GM06990 (cell line): ENCODE measurements at places on chromosomes 2 and 18.

DNA sequence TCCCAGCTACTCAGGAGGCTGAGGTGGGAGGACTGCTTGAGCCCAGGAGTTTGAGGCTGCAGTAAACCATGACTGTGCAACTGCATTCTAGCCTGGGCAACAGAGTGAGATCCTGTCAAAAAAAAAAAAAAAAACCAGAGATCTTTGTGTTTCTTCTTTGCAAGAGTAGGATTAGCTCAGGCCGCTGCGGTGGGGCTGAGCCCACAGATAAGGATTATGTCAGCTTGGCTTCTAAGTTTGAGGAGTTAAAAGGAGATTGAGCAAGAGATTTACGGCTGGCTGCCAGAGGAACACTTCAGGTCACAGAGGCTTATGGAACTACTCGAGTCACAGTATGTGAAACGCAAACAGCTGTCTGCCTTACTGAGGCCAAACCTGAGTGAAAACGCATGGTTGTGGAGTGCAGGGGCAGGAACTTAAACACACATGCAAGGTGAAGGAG lies 146.7 kb upstream of the L3MBTL4 start:
- DNase-seq: no peak

- no peak for DNase-seq
Observed at GRCh38 chr2:190875891-190876290, 4.7 kb upstream of the GLS start.

GRCh38 chr2:212619954-212620353 lies 81.4 kb upstream of the ERBB4 start:
- no peak for DNase-seq

DNA sequence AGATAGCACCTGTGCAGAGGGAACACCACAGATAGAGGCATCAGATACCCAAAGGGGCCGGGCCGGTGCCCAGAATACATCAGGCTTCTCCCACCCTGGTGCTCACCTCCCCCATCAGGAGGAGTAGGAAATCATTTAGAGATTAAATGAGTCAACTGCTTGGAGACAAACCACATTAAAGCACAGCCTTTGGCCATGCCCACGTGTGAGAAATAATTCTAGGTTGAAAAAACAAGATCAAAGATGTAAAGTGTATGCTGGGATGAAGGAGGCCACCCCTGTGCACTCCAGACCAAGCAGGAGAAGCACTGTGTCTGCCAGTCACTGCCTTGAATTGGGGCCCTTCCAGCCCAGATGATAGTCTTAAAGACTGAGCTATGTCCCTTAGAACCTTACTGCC lies 152.8 kb upstream of the ACAA2 start:
- no peak for DNase-seq

- DNase-seq: no peak
Observed at GRCh38 chr18:61637905-61638595, 254.8 kb downstream of the RNF152 start.

DNA sequence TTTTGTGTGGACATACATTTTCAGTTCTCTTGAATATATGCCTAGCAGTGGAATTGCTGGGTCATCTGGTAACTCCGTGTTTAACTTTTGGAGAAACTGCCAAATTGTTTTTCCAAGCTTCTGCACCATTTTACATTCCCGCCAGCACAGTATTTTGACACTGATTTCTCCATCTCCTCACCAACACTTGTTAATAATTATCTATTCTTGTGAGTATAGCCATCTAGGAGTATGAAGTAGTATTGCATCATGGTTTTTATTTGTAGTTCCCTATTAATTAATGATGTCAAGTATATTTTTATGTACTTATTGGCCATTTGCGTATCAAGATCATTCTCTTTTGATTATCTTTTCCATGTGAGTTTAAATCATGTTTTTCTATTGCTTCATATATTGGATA lies 17.9 kb upstream of the AOX1 start:
- DNase-seq: no peak

GRCh38 chr18:29185801-29186200 lies 1008.9 kb upstream of the CDH2 start:
- no peak for DNase-seq

GRCh38 chr2:72144632-72145288 lies 2.9 kb downstream of the CYP26B1 start:
- no peak for DNase-seq

DNA sequence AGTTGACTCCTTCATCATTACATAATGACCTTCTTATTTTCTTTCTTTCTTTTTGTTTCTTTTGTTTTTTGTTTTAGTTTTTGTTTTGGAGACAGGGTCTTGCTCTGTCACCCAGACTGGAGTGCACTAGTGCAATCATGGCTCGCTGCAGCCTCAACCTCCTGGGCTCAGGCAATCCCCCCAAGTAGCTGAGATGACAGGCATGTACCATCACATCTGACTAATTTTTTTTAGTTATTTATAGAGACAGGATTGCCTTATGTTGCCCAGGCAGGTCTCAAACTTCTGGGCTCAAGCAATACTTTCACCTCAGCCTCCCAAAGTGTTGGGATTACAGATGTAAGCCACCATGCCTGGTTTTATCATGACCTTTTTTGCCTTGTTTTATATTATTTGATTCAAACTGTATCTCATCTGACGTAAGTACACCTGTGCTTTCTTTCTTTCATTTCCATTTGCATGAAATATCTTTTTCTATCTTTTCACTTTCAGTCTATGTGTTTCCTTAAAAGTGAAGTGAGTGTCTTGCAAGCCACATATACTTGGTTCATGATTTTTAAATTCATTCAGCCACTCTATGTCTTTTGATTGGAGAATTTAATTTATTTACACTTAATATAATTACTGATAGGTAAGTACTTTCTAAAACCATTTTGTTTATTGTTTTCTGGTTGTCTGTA lies 39.1 kb downstream of the SP100 start:
- DNase-seq: peak; percentile 50

DNA sequence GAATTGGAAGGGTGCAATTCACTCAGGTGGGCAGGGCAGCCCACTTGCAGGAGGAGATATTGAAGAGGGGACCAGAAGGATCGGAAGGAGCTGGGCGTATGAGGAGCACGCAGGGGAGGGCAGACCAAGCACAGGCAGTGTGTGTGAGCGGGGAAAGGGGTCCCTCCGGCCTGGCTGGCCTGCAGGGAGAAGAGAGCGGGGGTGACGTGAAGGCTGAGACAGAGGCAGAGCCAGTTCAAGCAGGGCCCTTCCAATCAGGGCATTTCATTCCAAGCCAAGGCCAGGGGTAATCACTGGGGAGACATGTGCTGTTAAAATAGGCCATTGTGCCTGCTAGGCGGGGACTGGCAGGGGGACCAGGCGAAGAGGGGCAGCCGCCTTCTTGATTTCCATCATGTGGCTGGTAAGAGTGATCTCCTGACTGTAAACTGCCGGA lies 62.2 kb downstream of the ACKR3 start:
- DNase-seq: no peak

- DNase-seq: no peak
Observed at GRCh38 chr2:161650116-161651015, 26.1 kb downstream of the SLC4A10 start.

DNA sequence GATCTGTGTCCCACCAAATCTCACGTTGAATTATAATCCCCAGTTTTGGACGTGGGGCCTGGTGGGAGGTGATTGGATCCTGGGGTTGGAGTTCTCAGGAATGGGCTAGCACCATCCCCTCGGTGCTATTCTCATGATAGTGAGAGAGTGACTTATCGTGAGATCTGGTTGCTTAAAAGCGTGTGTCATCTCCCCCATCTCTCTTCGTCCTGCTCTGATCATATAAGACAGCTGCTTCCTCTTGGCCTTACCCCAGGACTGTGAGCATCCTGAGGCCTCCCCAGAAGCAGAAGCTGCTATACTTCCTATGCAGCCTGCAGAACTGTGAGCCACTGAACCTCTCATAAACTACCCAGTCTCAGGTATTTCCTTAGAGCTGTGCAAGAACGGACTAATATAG lies 163.7 kb upstream of the NDUFV2 start:
- no peak for DNase-seq

- no peak for DNase-seq
Observed at GRCh38 chr2:224875841-224876240, 159.7 kb upstream of the CCDC195 start.

- no peak for DNase-seq
Observed at GRCh38 chr2:238883421-238883901, 35.6 kb downstream of the TWIST2 start.

DNA sequence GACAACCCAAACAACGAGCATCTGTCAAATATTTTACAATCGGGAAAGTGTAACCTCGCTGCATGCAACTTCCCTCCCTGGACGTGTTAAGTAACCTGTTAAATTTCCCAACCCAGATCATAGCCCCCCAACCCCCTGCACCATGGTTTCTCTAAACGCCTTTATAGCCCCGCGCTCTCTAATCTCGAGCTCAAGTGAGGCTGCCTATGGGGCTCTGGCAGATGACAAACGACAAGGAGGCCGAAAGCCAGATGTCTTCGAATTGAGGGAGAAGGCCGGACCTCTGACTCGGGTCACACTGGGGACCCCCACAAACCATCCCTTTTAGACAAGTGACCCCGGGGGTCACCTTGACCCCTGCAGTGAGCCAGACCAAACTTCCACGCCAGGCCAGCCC lies 526 bp downstream of the COX7A2L start:
- no peak for DNase-seq

DNA sequence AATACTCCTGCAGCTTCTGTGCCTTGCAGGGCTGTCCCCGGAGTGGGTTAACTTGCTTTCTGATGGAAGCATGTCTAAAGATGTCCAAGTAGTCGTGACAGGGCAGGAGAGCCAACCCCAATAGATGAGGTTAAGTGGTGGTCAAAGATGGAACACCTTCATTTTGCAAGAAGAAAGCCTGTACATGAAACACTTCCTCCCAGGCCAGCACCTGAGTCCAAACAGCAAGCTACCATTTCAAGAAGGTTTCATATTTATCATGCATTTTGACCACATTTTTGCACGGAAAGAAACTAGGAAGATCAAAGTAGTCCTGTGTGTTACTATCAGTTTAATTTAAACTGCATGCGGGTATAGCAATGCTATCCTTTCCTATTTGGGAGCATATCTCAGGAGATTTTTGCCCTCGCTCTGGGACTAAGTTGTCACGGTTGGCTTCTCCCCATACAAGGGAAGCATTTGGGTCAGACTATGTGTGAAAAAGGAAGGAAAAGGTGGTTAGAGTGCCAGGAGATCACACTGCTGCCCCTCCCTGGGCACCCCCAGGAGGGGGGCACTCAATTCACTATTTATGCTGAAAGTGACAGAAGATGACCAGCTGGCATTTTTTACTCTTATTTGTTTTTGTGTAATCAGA lies 187.6 kb downstream of the ZNF521 start:
- no peak for DNase-seq

DNA sequence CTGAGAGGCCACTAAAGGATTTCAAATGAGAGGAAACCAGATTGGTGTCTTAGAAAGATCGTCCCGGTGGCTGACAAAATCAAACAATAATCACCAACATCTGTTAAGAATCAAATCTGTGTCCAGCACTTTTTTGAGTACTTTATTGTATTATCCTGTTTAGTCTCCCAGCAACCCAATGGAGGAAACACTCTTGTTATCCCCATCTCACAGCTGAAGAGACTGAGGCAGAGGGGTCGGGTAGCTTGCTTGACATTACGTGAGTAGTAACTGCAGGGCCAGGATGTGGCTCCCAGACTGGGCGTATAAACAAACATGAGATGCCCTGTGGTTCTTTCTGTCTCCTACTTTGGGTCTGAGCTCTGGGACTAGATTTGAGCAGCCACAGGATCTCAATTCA lies 76.0 kb downstream of the KLHL29 start:
- no peak for DNase-seq

DNA sequence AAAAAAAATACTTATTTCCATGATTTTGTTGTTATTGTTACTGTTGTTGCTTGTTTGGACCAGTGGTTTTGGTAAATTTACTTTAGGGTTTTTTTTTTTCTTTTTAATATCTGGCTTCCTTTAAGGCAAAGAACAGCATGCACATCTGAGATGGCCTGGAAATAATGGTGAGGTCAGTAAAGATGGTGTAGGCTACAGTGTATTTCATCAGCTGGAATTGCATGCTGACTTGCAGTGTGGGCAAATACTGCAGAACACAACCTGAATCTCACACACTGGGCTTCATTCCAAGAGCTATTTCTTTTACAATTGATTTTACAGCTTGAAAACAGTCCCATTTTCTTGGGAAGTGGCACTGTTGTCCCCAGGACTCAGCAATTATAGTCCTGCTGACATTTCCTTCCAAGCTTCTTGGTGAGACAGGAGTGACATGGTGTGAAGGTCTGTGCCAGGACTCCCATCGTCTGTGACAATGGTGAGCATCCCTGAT lies 376.1 kb upstream of the SOX11 start:
- DNase-seq: no peak

GRCh38 chr2:212489719-212490346 lies 48.8 kb downstream of the ERBB4 start:
- peak; percentile 56 for DNase-seq

- DNase-seq: no peak
Observed at GRCh38 chr18:66511792-66512191, 92.1 kb downstream of the CDH19 start.

- DNase-seq: no peak
Observed at GRCh38 chr18:77970814-77971213, 721.2 kb downstream of the GALR1 start.

DNA sequence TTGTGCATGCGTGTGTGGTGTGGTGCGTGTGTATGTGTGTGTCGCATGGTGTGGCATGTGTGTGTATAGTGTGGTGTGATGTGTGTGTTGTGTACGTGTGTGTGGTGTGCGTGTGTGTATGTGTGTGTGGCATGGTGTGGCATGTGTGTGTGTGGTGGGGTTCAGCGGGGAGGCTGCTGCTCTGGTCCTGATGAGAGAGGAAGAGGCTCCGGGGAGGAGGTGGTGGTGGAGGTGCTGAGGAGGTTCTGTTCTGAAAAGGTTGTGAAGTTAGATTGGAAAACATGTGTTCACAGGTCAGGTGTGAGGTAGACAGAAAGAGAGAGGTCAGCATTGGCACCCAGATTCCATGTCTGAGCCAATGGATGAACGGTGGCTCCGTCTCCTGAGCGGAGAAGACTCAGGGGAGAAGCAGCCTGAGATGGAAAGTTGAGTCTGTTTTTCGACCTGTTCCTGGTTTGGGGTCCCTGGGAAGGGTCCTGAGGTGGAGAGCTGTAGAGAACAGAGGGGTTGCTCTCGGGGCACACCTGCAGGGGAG lies 67.2 kb upstream of the HDAC4 start:
- DNase-seq: no peak

DNA sequence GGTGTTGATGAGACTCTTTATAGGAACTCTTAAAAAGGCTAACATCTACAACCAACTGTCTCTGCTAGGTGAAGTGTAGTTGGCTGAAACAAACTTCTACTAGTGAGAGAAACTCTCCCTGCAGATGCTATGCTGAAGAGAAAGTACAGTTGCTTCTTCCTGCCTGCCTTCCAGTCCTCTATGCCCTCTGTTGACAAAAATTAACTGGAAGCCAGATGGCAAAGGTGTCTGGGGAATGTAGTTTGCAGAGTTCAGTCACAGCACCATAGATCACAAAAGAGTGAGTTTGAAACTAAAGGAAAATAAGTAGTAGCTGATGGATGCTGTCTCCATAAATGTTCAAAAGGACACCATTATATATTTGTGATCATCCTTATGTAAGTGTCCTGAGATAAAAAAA lies 958.8 kb upstream of the NRXN1 start:
- DNase-seq: no peak

DNA sequence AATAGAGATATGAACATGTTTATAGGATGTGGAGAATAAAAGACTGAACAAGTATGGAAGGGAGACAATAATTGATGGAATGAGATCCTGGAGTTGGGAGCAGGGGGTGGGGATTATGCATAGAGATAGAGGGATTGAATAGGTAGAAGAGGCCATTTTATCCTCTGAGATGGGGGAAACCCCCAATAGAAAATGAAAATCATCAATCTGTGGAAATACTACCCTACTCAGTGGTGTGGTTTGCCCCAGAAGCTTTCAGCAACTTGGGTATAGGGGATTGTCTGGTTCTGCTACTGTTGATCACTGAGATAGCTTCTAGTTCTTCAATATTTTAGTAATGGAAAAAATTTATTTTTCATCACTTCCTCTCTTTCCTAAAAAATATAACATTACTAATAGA lies 41.1 kb upstream of the RMND5A start:
- DNase-seq: no peak
